ENCODE measurements at places on chromosomes 12 and 14.

DNA sequence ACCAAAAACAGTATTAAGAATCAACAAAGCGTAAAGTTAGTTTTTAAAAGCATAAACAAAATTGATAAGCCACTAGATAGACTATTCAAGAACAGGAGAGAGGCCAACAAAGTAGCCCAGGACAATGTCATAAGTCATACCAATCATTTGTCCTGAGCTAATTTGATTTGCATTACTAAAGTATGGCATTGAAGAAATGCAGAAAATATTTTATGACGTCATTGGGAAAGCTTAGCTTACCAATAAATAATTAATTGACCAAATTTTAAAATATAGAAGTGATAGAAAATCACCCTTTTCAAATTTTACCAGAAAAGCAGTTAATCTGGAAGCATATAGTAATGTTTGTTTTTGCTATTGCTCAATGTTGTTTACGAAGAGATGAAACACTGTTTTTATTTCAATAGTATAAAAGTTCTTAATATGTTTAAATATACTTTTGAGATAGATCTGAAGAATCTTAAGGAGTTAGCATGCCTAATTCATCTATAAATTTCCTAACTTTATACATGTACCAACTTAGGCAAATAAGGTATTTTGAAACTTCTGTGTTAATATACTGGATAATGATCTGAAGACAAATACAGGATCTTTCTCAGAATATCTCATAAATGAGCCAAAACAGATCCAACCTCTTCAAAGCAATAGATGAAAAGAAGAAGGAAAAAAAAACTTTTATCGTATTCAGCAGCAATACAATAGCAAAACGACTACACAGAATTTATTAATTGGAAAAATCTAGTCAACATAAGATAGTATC, 1118.5 kb downstream of the SLC16A7 start:
- DNase-seq, result no peak

GRCh38 chr12:12819752-12820311, 6.7 kb downstream of the DDX47 start:
- no peak for DNase-seq

- no peak for DNase-seq
These were observed 13.8 kb downstream of the CLBA1 start for GRCh38 chr14:104999361-104999760.

- no peak for DNase-seq
These were observed 126.3 kb upstream of the KRAS start for GRCh38 chr12:25376985-25377384.

DNA sequence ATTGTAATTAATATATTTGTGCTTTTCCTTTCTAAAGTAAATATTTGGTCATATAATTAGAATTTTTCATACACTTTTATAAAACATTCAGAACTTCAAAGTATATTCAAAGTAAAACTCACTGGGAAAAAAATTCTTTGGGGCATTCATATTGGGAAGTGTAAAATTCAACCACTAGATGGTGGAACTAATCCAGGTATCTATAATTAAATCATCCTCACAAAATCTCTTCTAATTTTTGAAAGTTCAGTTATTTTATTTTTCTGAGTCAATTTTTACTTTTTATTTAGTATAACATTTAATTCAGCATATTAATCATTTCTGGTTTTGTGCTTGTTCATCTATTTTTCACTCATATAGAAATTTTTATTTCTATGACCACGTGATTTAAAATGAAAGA, 81.0 kb downstream of the NTS start:
- peak; percentile 7 for DNase-seq

DNA sequence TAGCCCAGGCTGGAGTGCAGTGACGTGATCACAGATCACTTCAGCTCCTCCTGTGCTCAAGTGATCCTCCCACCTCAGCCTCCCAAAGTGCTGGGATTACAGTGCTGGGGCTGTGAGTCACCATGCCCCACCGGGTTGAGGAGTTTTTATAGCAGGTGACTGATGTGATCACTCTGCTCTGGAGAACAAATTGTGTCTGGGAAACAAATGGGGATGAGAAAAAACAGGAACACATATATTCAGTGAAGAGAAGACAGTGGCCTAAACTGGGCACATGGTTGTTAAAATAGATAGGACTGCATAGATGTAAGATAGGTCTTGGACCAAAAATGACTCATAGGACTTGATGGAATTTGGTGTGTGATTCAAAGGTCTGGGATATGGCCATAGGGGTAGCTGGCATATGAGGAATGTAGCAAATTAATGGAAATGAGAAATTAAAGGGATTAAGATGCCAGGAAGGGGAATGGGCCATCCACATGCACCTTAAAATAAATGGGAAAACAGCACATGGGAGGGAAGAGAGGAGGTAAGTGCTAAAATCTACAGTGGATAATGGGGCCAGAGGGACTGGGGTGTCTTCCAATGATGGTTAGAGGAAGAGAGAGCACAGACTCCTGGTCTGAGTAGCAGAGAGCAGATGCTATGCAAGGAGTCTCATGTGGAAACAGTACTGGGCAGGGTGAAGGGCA, 11.2 kb downstream of the BCAT1 start:
- DNase-seq, result no peak

- DNase-seq, result no peak
These were observed 1.6 kb upstream of the ASB2 start for GRCh38 chr14:93977790-93978581.

GRCh38 chr12:115209230-115209629, 525.3 kb upstream of the TBX3 start:
- no peak for DNase-seq

DNA sequence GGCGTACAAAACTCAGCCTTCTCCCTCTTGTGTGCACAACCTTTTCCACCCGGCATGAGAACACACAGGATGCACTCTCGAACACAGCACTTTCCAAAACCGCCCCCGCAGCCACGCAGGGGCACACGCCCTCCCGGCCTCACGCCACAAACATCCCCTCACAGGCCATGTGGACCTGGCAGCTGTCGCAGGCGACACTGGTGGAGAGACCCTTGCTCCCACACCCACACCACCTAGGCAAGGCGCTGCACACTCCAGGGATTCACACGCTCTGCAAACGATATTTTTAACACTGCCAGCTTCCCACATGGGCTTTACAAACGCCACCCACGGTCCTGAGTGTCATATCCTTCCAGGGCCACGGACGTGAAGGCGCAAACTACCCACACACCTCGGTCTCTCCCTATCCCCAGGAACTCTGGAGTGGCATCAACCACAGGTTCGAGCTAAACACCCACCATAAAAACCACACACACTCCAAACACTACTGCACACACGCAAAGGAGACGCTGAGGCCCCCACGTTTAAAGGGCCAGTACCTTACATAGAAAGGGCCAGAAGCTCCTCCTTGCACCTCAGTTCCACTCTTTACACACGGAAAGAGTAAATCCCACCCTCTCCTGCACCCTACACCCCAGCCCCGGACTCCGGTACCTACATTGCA, 12.4 kb upstream of the ITGB7 start:
- DNase-seq, result no peak
